ENCODE measurements at places on chromosomes 4 and X.

DNA sequence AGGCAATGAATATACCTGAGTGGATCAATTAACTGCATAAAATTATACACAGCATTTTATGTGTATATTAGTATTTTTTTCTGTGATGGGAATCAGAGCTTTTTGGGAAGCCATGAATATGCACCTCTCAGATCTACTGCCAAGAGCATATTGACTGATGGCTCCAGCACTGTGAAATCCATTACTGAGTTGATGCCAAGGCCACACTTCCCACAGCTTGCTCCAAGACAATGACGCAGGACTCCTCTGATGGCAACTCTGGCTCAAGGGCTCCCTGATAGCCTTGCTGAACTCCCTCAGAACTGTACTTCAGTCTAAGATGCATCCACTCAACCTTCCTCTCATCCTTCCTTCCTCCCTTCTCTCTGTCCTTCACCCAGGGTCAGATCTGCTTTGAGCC lies 82.7 kb downstream of the OTC start:
- no peak for DNase-seq

DNA sequence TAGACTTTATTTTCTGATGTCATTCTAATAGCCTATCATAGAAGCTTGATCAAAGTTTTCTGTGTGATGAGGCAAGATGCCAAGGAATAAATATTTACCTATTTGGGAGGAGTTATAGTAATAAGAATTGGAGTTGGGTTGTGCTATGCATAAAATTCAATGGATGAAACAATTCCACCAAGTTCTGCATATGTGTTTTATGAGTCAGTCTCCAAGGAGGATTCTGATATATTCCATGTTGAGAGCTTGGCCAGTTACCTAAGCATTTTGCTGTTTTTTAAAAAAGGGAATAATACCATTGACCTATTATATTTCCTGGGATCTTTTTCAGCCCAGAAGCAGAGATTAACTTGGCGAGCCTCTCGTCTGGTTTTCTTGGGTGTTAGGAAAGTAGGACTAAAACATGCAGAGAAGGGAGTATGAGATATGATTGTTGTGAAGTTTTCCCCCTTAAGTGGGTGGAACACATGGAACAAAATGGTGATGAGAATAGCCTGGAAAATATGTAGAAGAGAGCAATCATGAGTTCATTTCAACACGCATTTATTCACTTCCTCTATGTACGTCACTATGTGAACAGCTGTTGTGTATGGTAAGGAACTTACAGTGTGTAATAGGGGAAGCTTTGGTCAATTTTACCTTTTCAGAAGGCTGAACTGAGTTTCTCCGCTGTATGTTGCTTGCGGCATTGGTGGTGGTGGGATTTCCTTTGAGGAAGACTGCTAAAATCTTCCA lies 39.2 kb downstream of the POLA1 start:
- no peak for DNase-seq

- DNase-seq, result peak; percentile 84
Observed at GRCh38 chr4:76706581-76706980, 191.4 kb downstream of the SOWAHB start.

DNA sequence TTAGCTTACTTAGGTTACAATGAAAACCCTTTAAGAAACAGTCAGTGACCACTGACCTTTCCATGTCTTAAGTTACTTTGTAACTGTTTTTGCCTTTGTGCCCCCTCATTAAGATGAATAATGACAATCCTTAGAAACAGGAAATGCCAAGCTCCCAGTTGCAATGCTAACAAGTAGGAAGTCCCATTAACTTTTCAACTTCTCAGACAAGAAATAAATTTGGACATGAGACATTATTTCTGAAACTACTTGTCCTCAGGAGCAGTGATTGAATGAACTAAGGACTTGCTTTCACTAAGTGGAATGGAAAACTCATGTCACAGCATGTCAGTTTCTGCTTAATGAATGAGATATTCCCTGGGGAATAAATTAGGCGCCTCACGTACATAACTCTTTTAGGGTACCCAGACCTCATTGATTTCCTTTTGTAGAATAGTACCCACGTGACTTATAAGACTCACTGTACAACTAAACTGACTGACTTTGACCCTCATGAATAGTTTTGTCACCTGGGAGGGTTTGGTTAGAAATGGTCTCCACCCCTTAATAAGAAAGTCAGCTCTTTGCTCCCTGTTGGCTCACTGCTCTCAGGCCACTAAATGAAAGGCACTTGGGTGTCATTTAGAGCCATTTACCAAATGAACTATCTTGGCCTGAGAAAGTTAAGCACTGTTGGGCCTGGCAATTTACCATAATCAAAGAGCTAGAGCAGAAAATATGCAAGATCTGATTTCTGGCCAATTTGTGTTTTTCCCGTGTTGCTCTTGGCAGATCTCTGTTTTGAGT lies 383.9 kb downstream of the RPA4 start:
- DNase-seq, result peak; percentile 19
